CD4-positive, alpha-beta T cell treated with Interleukin-4 for 1 hour (primary cell): ENCODE measurements at places on chromosomes 11 and 22.

GRCh38 chr11:91187314-91187713, 964.5 kb upstream of the CHORDC1 start:
- DNase-seq = no peak

DNA sequence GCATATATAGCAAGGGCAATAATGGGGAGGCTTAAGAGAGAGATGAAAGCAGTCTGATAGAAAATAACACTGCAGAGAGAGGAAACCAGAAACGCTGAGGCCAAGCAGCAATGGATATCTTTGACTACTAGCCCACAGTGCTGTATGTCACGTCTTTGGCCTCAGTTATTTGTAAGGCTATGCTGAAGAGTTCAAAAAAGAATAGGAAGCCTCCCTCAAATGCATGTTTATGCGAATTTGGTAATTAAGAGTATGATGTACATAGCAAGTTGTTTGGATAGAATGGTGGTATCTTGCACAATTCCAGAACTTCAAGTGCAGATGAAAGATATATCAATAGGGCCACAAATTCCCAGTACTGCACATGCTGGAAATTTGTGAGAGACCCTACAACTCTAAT, 89.2 kb downstream of the MPPED2 start:
- no peak for DNase-seq

- no peak for DNase-seq
Measured at GRCh38 chr22:22178355-22178965, 66.1 kb upstream of the VPREB1 start.

DNA sequence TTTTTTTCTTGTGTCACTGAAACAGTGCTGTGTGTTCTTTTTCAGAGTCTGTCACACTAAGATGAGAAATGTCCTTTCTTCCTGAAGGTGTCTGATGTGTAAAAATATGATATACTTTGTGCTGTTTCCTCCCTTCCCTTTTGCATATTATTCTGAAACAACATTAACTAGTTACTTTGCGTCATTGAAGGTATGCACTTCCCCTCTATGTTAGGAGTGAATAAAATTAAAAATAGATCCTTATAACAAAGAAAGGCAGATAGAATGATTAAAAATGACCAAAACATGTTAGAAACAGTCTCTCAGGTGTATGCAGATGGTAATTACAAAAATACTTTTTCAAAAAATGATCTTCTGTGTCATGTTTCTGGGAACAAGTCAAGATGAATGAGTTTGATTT, 1.6 kb upstream of the RAB30 start:
- no peak for DNase-seq
